ENCODE measurements at places on chromosomes 5 and 9.

- DNase-seq, result no peak
Observed at GRCh38 chr9:29796291-29796952, 2223.1 kb upstream of the C9orf72 start.

DNA sequence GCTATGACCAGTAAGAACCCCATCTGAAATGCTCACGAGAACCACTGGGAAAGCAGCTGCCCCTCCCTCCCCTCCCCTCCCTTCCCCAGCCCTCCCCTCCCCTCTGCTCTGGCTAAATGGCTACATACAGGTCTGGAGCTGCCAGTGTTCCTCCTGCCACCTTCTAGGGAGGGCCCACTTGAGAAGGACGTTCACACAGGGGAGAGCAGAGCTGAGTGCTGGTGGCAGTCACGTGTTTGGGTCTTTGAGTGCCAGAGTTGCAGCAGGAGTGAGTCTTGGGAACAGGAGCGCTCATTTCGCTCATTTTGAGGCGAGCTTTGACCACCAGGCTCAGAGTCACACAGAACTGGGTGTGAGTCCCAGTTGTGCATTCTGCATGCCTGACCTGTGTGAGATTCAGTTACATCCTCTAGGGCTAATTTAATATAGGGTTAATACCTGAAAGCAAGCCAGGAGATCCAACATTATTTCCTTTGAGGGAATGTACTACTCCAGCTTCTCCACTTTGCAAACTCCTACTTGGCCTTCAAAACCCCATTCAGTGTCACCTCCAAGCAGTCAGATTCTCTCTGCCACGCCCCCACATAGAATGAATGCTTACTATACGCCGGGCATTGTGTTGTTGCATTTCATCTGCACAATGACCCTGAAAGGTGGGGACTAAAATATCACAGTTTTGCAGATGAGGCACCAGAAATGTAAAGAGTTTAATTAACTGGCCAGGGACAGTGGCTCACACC lies 25.1 kb downstream of the CPLX2 start:
- no peak for DNase-seq

DNA sequence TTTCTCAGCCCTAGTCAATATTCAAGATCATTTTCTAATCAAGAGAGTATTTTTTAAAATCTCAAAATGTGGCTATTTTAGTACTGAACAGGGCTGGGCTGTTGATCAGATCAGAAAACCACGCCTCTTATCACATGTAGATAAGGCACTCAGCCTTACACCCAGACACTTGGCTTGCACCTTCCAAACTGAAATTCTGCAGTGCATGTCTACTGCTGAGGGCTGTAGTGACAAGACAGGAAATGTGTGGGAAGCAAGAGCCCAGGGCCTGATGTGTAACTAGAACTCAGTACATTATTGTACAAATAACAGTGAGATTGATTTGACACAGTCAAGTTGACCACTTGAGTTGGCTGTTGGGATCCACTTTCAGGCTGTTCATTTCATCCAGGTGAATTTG lies 48.6 kb downstream of the UBE2QL1 start:
- DNase-seq, result no peak

DNA sequence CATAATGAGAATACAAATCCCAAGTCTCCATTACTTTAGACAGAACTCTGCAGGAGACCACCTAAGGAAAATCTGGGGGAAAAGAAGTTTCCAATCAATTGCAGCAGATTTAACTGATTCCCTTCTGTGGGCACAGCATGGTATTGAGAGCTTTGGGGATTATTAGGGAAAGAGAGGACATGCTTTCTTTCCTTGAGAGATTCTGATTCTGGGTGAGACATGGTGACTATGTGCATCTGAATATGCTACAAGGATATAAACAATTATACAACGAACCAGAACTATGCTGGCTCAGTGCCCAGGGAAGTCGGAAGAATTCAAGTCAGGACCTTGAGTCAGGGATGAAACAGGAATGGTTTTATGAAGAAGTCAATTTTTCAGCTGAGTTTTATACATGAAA lies 183.7 kb downstream of the PDE4D start:
- no peak for DNase-seq

DNA sequence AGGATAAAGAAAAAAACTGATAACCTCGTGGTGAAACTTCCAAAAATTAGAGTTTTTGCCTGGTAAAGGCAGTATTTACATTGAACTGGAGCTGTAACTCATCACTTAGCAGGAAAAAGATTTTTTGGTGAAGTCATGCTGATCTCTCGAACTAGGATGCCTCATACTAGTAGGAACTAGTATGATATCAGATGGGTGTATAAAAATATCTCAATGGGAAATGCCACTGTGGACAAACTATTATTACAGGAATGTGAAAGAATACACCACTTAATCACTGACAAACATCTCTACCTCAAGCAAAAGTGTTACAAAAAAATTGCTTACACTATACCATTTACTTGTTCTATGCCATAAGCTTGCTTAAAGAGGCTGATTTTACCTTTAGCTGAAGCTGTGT lies 28.4 kb downstream of the RFX3 start:
- DNase-seq, result no peak

DNA sequence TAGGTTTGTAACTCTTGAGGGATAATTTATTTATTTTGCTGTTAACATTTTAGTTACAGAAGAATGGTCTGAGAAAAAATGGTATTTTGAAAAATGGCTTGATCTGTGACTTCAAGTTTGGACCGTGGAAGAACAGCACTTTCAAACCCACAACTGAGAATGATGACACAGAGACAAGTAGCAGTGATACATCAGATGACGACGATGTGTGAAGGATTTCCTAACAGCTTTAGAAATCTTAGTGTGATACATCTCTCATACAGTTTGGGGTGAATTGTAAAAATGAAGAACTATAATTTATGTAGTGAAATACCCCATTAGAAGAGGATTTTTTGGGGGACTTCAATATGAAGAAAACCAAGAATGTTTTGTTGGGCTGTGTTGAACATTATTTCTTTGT lies 88.7 kb downstream of the GPBP1 start:
- no peak for DNase-seq

DNA sequence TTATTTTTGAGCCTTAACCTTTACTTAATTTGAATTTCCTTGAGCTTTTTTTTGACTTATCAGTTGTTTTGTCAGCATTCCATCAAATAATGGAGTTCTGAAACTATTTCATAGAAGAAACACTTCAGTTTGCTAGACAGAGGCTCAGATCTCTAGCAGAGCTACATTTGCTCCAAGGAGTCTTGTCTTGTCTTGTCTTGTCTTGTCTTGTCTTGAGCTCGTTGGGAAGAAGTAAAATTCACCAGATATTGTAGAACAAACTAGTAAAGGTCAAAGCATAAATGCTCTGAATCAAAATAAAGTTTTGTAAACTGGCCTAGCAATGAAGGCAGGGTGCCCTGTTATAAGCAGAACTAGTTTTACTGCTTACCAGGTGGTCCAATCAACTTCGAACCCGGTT lies 33.5 kb downstream of the RAB24 start:
- DNase-seq, result no peak

- DNase-seq, result no peak
Observed at GRCh38 chr5:29879401-29879800, 1314.1 kb upstream of the CDH6 start.

GRCh38 chr9:8179381-8180053 lies 379.9 kb upstream of the DMAC1 start:
- DNase-seq, result no peak

GRCh38 chr5:92775711-92776615 lies 805.1 kb downstream of the NR2F1-AS1 start:
- no peak for DNase-seq

GRCh38 chr5:132499440-132500243 lies 9.1 kb upstream of the IRF1 start:
- DNase-seq, result no peak

- DNase-seq, result no peak
Observed at GRCh38 chr5:138961221-138961620, 86.1 kb upstream of the LRRTM2 start.

DNA sequence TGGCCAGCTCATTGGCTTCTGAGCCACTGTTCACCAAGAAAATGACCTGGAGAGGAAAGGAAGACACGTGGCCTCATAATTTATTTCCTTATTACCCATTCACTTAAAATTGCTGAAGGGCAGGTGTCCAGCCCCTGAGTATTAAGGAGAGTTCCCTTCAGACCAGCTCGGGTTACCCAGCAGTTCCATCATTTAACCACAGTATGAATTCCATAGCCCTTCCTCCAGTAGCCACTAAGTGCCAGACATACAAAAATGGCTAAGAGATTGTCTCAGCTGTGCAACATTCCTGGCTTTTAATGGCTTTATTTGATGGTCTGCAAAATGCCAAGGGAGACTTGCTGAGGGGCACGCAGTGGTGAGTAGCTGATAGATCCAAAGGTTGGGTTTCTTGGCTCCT lies 12.5 kb downstream of the AGXT2 start:
- no peak for DNase-seq

DNA sequence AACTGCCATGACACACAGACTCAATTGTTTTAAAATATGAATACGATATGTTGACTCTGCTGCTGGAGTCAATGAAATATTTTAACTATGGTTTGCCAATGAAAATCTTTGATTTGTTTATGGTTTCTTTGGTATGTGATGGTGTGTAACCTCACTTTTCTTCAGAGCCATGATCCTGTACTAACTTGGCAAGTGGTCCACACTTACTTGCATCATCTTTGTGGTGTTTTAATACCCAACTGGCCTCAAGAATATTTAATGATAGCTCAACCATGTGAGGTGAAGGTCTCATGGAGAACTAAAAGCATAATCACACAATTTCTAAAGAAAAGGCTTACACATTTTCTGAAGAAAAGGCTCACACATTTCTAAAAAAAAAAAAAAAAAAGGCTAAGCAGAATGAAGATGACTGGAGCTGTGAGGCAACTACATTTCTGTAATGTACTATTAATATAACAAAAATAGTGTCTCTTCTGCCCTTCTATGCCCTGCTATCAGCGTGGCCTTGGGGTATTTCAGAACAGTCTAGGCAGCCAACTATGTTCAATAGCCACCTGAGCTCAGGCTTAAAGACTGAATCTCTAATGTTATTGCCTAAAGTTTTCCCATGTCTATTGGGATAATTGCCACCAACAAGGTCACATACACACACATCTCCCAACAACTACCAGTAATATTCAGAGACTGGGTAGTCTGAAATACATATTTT lies 395.0 kb downstream of the MLLT3 start:
- DNase-seq, result no peak

- no peak for DNase-seq
Observed at GRCh38 chr9:20070336-20070735, 281.5 kb upstream of the SLC24A2 start.

- DNase-seq, result no peak
Observed at GRCh38 chr5:97125125-97125683, 17.2 kb downstream of the LIX1 start.

- no peak for DNase-seq
Observed at GRCh38 chr5:174829511-174829864, 105.1 kb downstream of the MSX2 start.

DNA sequence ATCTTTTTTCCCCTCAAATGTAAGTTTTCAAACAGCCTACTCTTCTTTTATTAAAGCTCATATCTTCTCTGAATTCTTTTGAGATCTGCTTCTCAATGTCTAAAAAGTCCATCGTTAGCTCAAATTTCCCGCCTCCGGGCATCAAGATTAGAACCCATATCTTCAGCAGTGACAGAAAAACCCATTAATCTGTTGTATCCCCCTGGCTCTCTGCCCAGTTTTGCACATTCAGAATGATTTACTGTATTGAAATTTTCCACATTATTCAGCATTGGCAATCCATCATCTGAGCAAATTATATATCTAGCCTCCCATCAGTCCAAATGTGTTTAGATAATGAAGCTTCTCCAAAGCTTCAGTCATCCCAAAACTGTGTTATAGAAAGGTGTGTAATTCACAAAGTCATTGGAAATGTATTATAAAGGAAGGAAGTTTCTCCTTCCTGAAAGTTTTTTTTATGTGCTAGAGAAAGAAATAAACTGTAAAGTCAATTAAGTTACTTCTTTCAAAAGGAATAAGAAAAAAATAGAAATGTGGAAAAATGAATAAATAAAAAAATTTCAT lies 849.9 kb downstream of the MAT2B start:
- no peak for DNase-seq

DNA sequence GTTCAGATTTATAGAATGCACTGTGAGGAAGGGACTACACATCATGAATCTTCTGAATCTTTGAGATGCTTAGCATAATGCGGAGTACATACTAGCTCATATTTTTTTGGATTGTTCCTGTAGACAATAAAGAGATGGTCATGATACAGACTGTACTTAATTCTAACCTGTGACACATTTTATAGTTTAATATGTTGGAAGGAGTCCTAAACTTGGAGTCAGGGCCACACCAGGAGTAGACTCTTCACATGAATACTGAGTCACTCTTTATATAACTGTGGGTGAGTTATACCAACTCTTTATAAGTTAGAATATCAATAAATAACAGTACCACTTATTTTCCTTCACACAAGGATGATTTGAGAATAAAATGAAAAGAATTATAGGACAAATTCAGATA lies 16.9 kb downstream of the C9orf85 start:
- no peak for DNase-seq

DNA sequence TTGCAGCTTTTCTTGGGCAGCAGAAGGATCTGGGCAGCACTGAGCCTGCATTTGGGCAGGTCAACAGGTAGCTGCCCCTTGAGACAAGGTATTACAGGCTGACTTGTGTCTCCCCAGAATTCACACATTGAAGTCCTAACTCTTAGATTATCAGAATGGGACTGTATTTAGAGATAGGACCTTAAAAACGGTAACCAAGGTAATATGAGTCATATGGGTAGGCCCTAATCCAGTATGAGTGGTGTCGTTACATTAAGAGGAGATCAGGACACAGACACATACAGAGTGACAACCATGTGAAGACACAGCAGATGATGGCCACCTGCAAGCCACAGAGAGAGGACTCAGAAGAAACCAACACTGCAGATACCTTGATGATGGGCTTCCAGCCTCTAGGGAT lies 3.2 kb downstream of the C1QTNF2 start:
- no peak for DNase-seq

DNA sequence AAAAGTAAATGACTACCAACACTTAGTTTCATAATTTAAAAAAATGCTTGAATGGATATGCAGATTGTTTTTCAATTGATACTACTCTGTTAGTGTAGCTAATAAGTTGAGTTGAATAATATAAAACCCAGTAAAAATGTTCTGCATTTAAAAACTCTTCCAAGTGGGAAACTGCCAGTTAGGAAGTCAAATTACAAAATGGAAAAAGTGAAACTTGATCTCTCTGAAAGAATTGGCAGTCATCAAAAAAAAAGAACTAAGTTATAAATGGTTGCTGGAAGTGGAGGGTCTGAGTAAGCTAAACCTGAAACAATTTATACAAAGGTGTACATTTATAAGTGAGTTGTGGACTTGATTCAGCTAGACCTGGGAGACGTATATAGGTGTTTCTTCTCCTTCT lies 52.4 kb downstream of the VCAN start:
- DNase-seq, result no peak

GRCh38 chr5:146867996-146868708 lies 10.4 kb downstream of the PPP2R2B start:
- no peak for DNase-seq

DNA sequence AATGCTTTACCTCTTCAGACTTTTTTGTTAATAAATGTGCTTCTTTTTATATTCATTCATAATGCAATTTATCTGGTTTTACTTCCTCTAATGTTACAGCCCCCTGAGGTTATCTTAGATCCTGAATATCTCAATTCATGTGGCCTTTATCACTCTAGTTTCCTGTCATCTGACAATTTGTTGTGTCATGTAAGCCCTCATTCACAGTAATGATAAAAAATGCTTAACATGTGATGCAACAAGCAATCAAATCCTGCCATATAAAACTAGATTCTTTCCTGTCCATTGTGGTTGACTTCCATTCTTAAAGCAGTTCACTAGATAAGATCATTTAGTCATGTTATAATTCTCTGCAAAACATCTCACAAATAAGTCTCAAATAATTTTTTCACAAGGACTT lies 991.2 kb upstream of the ACO1 start:
- no peak for DNase-seq

- no peak for DNase-seq
Observed at GRCh38 chr5:68000805-68001204, 214.8 kb upstream of the PIK3R1 start.
